Stimulated activated CD4-positive, alpha-beta T cell treated with anti-CD3 and anti-CD28 coated beads, Interleukin-4, amount 100 ng/mL, for 1 hour (primary cell): ENCODE measurements at places on chromosomes 11 and 22.

- DNase-seq, result no peak
Measured at GRCh38 chr22:39765661-39766060, 127.9 kb downstream of the ENTHD1 start.

DNA sequence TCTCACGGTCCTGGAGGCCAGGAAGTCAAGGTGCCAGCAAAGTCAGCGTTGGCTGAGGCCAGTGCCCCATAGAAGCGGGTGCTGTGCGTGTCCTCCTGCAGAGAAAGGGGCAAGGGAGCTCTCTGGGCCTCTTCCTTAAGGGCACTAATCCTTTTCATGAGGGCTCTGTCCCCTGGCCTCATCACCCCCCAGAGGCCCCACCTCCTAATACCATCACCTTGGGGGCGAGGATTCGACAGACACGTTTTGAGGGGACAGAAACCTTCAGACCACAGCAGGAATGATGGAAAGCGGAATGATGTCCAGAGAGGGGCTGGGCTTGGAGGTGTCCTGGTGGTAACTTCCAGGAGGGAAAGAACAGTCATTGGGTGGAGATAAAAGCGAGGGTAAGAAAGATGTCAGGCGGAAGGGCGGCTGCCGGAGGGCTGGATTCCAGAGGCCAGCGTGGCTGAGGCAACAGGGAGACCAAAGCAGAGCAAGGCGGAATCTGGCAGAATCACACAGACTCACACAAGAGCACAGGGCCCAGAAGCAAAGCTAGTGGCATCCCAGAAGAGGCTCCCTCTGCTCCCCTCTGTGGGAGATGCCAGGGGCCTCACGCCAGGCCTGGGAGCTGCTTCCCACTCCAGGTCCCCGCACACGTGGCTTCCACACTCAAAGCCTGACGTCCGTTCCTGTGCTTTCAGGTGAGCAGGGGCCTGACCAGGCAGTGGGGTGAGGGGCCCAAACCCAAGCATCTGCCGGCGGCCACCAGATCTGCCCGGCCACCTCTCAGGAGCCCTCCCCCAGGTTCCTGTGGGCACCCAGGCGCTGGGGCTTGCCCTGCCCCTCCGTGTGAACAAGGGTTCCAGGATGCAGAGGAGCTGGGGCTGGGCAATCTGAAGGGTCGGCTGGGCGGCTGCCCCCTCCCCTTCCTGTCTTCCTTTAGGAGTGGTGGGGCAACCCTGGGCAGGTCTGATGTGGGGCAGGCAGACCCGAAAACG, 784.5 kb downstream of the BRD1 start:
- DNase-seq, result no peak

DNA sequence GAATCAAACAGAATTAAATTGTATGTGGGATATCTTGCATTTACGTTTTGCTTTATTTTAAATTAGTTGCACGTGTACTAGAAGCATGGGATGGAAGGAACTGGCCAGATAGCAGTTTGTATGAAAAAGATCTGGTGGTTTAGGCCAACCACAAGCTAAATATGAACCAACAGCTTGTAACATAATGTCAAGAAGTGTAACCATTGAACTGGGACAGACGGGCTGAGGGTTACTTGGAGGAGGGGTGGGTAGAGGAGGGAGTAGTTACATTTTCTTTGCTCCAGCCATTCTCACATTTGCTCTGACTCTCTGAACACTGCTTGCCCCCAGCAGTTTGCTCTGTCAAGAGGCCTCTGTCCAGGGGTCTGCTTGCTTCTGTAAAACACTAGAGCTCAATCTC, 31.7 kb upstream of the CXCR5 start:
- no peak for DNase-seq

DNA sequence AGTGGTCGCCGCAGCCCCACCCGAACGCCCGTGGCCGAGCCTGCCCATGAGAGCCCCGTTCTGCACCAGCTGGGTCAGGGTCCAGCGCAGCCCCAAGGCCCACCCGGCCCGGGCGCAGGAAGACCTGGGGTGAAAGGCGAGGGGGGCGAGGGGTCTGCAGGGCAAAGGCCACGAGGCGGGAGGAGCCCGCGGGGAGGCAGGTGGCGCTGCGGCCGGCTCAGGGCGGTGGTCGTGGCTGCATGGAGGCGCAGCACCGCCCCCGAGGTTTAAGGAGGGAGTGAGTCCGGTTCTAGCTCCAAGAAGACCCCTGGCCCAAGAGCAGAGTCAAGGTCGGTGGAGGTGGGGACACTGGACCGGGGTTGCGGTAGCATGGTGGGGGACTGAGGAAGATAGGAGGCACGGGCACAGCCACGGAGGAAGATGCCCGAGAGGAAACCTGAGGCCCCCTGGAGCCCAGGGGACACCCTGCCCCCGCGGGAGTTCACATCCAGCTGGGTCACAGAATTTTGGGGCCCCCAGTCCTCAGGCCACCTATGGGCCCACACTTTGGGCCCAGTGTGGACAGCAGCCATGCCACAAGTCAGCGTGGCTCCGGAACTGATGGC, 514 bp upstream of the HDAC10 start:
- no peak for DNase-seq

DNA sequence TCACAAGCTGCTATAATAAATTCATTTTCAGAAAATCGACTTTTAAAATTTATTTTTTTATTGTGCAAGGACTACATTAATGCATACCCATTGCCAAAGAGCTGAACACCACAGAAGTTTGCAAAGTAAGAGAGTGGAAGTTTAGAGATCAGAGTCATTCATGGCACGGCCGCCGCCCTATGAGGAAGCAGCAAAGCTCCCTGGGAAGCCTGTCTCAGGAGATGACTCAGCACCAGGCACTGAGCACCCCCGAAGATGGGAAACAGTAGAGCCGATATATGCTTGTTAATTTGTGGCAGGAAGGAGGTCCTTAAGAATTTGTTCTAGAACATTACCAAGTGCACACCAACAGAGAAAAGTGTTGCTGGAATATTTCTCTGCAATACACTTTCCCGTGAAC, 693.7 kb downstream of the OPCML start:
- no peak for DNase-seq

GRCh38 chr22:46038516-46039430, 61.8 kb upstream of the WNT7B start:
- no peak for DNase-seq

DNA sequence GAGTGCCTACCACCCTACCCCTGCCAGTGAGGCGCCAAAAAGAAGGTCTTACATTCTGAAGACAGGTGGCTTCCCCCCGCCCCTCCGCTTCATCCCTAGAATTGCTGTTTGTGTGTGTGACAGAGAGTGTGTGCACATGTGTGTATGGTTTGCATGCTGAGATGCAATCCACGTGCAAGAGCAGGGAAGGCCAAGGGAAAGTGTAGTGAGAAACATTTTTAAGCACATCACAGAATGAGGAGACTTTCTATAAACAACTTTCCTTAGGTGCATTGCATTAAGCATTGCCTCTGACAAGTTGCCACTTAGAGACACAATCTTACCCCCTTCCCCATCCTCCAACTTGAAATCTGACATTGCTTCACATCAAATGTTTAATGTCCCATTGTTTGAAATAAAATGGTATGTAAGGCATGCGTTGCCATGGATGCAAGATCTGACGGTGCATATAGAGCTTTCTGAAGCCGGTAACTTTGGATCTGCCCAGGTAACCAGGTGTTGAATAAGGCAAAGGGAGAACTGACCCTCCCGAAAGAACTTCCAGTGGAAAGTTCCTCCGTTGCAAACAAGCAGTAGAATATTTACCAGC, 21.4 kb downstream of the FJX1 start:
- no peak for DNase-seq

DNA sequence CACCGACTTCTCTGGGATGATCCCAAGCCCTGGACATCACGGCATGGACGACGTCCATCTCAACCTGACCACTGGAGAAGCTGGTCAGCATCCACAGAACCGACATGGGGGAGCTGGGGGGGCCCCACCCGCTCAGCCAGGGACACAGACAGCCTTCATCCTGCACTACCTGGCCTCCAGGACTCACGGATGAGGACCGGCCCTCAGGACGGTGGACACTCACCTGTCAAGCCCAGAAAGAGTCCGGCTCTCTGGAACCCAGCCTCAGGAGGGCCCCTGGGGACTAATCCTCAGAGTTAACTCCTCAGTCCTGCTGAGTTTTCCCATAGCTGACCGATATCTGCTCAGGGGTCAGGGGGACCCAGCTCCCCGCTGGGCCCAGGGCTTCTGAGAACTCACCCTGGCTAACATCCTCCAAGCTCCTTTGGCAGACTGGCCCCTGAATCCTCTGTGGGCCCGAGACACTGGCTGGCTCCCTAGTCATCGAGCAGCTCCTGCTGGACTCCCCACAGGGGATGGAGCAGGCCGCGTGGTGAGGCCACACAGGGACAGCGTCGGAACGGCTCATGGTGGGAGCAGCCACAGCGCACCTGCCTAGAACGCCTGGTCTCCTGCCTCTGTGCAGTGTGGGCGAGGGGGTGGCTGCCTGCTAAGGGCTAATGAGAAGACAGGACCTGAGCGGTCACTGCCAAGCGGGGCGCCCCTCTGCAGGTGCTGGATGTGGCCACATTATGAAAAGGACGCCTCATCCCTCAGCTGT, 649.2 kb downstream of the BRD1 start:
- DNase-seq, result no peak

GRCh38 chr22:46563381-46564083, 26.1 kb upstream of the CELSR1 start:
- DNase-seq, result peak; percentile 82

- DNase-seq, result no peak
Measured at GRCh38 chr11:77175021-77175842, 47.2 kb downstream of the MYO7A start.

- DNase-seq, result no peak
Measured at GRCh38 chr22:46636221-46637002, 16.2 kb downstream of the GRAMD4 start.

DNA sequence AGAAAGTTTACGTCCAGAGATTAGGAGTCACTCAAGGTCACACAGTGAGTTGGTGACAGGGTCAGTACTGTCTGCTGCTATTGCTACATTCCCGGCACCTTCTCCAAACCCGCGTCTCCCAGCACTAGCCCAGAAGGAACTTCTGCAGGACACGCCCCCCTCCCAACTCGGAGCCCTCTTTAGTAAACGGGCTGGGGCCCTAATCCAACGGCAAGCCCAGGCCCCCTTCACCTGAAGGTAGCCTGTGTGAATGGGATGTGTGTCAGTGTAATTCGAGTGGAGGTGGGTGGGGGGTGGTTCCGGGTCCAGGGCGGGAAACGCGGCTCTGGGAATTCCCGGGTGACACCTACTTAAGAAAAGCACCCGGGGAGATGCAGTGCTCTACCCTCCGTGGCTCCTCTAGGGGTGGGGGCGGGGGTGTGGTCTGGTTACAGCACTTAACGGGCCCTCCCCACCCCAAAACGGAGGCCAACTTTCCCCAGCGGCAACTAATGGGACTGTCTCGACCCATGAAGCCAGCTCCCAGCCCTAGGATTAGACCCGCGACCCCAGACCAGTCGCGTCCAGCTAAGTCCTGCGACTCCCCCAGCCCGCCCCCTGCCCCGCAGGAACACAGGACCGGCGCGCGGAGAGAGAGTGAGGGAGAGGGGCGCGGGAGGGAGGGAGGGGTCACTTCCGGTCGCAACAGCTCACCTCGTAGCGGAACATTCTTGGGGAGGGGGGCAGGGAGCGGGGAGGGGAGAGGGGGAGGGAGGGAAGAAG, 468 bp downstream of the PATL1 start:
- DNase-seq, result peak; percentile 77
